Muscle of arm (tissue), 14 donors: ENCODE measurements at places on chromosomes 6 and 20.

DNA sequence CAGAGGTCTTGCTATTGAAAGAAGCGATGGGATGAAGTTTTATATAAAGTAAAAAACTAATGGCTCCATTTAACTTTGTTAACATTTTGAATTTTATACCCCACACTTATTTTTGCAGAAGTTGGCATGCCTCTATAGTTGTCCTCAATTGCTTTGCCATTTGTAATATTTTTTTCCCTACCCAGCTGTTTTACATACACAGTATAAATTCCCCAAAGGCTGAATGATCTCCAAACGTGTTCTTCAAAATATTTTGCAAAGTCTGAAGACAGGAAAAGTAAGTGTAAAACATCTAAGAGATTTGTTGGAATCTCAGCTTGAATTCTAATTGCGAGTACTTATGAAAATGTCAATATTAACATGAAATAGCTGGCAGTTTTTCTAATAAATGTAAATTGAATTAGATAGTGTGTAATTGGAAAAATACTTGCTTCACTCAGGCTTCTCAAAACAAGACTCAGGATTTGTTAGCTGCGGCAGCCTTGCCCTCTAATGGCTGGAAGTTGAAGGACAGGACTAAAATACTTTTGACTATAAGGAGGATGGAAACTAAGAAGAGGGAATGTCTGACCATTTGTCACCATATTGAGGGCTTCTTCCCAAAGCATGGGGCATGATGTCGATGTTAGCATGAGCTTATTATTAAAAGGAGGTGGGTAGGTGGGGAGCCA lies 226.8 kb downstream of the UST start:
- no peak for DNase-seq

DNA sequence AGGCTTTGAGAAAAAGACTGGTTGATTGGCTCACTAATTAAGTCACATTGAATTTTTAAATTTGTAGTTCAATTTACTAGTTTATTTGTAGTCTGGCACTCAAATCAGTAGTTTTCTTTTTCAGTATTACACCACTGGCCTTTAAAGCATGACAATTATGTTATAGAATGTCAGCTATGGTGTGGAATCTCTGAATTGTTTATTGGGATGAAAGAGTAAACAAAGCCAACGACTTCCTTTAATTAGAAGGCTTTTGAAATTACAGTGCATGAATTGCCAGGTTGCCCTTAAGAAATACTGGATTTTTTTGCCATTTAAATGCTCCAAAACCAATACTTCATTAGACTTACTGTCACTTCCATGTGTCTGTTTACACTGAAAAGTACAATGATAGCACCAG lies 426.9 kb upstream of the RNF217 start:
- no peak for DNase-seq

- peak; percentile 50 for DNase-seq
Measured at GRCh38 chr6:139547122-139547776, 172.8 kb upstream of the CITED2 start.

DNA sequence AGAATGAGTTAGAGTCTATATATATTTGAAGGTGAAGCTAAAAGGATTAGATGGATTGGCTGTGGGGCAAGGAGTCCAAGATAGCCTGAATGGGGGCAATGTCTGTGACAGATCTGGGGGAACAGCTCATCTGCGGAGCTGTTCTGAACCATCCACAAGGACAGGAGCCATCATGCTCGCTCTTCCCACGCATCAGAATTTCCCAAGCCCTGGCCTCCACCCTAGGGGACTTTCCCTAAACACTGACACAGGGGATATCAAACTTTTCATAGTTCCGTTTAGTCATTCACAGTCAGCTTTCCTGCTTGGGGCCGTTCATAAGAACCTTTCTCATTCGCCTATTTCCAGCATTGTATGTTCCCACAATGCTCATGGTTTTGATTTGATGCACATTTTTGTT lies 37.6 kb upstream of the CCN6 start:
- no peak for DNase-seq

- no peak for DNase-seq
Measured at GRCh38 chr6:40817369-40817768, 221.7 kb downstream of the UNC5CL start.

DNA sequence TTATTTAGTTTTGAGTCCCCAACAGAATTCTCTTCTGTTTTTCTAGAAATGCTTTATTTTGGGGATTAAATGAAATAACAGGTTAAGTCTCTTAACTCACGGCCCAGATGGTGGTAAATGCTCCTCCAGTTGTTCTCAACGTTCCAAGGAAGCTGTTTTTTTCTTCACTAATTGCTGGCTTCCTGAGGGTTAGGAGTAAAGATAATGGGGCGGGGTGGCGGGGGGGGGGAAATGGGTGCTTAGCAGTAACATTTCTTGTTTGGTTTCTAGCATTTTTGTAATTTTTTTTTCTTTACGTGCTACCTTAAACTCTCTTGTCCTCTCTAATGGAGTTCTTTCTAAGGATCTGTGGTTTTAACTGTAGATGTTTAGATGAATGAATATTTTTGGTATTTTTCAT lies 2.2 kb downstream of the SRSF3 start:
- no peak for DNase-seq

GRCh38 chr6:2630359-2630758 lies 120.4 kb downstream of the MYLK4 start:
- no peak for DNase-seq

DNA sequence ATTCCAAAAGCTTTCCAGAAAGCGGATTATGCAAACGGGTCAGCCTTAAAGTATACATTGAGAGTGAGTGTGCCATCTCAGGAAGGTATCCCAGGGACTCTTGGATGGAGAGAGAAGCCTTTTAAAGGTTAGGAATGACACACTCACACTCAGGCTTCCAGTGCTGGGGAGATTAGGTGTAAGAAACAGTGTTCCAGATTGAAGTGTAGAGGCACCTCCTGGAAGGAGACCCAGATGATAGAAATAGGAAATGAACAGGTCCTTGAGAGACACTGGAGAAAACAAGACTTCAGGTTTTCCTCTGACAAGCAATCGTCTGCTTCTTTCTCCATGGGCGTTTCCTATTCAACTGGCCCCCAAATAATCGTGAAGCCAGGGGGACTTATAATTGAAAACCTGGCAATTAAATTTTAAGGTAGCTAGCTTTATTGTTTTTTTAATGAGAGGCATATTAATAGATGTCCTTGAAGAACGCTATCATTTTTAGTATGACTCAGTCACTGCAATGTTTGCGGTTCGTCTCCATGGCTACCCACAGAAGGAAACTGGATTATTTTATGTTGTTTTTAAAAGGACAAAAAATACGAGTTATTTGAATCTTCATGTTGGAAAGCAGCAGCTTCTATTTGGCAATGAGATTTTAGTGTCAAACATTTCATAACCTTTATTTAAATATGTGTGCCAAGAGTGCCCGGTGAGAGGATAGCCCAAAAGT lies 85.3 kb downstream of the TRMT6 start:
- no peak for DNase-seq

DNA sequence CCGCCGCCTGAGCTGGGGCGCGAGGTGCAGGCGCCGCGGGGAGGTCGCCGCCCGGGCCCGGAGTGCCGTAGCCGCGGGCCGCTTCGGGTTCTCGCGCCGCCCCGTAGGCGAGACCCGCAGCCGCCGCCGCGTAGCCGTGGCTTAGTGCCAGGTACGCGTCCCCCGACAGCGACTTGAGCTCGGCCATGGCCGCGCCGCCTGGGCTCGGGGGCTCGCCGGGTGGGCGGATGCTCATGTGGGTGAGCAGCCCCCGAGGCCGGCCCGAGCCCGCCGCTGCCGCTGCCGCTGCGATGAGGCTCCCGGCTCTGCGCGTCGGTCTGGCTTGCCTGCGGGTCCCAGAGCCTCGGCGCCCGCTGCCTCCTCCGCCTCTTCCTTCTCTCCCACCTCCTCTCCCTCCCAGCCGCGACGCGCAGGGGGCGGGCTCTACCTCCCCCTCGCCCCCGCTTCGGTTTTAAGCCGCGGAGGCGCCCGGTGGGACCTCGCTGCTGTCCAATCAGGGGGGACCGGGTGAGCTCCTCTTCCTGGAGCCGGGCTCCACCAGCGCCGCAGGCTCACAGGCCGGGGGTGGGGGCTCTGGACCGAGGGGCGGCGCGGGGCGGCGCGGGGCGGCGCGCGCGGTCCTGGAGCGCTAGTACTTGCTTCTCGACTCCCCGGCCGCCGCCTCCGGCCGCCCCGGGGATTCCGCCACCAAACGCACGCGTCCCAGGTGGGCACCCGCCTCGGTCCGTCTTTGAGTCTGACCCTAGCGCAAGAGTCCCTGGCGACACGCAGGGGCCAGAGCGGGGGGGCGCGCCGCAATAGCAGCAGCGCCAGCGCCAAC lies at the start of gene BHLHE23:
Gene BHLHE23, minus strand, starts transcription at position 425 of the 820 bp plus-strand sequence. Its CDS starts 190 bp downstream, at position 235.
- DNase-seq = peak; percentile 37

DNA sequence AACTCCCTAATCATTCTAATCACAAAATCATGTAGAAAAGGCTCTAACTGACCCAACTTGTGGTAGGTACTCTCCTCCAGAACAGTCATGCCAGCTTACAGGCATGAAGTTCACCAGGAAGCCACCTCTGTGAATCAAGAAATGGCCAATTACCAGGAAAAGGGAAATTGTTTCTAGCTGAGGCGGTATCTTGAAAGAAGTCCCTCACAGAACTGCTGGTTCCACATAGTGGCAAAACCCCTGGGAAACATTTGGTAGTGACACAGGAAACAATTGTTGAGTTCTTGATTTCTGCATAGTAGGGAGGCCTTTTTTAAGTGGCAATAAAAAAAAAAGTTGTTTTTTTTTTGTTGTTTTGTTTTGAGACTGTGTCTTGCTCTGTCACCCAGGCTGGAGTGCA lies 3.4 kb upstream of the ZHX3 start:
- no peak for DNase-seq

GRCh38 chr6:106546261-106546690 lies 83.0 kb downstream of the RTN4IP1 start:
- DNase-seq = no peak

GRCh38 chr20:32190616-32191415 lies 16.7 kb downstream of the PLAGL2 start:
- DNase-seq = no peak

- DNase-seq = no peak
Measured at GRCh38 chr6:21531393-21531792, 62.2 kb upstream of the SOX4 start.

GRCh38 chr20:8095648-8096572 lies 36.2 kb upstream of the PLCB1 start:
- DNase-seq = no peak

GRCh38 chr20:53937339-53937741 lies 133.1 kb downstream of the BCAS1 start:
- no peak for DNase-seq

GRCh38 chr6:144722154-144722737 lies 437.1 kb downstream of the UTRN start:
- no peak for DNase-seq

- no peak for DNase-seq
Measured at GRCh38 chr6:160138839-160139419, 17.3 kb downstream of the SLC22A1 start.

GRCh38 chr6:27188885-27189418 lies 58.5 kb upstream of the PRSS16 start:
- DNase-seq = peak; percentile 89

GRCh38 chr6:121929301-121929700 lies 470.2 kb upstream of the HSF2 start:
- DNase-seq = peak; percentile 24

- no peak for DNase-seq
Measured at GRCh38 chr20:46205349-46205748, 87.2 kb downstream of the CD40 start.

DNA sequence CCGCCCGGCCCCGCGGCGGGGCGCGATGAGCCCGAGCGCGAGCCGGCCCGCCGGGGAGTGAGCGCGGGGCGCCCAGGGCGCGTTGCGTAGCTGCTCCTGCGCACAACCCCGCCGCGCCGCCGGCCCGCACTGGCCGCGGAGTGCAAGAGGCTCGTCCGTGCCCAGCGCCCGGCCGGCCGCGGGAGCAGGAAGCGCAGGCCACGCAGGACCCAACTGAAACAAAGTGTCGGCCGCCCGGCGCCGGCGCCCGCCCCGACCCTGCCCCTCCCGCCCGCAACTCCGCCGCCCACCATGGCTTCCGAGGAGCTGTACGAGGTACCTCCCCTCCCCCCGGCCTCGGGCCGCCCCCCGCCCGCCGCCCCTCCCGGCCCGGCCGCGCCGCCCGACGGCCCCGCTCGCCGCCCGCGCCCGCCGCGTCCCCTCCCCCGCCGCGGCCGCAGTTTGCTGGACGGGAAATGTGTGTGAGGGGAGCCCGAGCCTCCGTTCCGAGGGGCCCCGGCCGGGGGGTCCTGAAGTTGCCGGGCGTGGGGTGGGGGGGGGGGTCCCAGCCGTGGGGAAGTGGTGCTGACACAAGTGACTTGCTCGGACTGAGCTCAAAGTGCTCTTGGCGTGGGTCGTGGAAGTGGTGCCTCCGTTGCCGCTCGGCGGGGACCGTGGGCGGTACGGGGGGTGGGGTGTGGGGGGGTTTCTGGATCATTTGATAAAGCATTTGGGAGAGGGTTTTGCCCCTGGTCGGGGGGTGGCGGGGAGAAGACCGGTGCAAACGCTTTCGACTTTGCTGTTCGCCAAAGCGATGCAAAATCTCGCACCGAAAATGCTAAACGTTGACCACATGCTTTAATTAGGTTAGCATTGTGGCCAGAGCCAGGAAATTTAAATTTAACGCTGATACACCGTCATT lies 539 bp downstream of the CDYL start:
- DNase-seq = peak; percentile 36

DNA sequence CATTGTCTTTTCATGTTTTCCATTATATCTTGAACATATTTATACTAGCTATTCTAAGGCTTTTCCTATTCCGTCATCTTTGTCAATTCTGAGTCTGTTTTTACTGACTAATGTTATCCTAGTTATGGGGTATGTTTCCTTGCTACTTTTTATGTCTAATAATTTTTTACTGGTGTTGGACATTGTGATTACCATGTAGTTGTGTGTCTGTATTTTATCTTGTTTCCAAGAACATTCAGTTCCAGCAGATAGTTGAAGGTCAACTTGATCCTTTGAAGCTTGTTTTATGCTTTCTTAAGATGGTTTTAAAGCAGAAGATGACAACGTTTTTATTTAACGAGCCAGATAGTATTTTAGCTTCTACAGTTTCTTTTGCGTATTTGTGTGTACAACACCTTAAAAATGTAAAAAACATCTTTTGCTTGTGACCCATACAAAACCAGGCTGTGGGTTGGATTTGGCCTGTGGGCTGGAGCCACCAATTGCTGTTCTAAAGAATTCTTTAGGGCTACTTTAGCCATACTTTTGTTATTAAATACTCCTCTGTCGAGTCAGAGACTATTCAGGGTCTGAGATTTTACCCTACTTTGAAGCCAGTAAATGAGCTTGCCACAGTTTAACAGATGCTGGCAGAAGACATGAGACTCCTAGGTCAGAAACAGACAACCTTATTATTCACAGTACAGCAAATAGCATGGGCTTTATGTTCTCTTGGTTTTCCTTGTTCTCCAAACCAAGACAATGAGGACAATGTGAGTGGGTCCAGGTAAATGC lies 38.7 kb upstream of the REV3L start:
- no peak for DNase-seq
